Suprapubic skin (tissue), 4 donors: ENCODE measurements at places on chromosomes 6 and 20.

DNA sequence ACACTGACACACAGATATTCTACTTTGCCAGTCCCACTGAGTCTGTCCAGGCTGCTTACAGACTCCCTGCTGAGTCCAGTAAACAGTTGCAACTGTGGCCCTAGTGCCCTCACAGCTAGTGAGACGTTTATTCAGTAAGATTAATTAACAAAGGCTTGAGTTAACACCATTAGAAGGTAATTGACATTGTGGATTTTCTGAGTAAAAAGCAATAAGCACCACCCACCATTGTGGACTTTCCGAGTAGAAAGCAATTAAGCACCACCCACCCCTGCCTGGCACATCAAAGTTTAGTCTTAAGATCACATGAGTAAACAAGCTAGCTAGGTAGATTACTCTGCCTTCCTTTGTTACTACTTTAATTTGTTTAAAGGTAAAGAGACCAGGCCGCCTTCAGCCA, 408.6 kb upstream of the IMPG1 start:
- no peak for DNase-seq
- H3K4me3 ChIP-seq, result no peak overlapping the region
- H3K4me1 ChIP-seq, result no peaks in the 10 kb centered on the region
- H3K27me3 ChIP-seq, result no peaks in the 10 kb centered on the region

DNA sequence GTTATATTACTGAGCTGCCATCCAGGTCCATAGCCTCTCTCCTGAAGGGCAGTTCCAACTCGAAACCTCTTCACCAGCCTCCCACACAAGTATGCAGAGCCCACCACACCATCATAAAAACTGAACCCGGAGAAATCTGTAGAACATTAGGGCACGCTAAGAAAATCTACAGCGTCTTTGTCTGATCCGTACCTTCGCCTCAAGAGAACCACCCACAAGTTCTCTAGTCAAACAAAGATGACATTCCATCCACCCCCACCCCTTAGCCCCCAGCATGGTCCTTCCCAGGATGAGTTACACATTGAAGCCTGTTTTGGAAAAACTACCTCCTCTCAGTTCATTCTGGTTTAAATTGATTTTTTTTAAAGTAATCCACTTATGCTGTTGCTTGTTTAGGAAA, 219.7 kb downstream of the ZMYND8 start:
- H3K4me1 ChIP-seq, result no peaks in the 10 kb centered on the region
- DNase-seq, result no peak
- no peaks in the 10 kb centered on the region for H3K36me3 ChIP-seq
- no peak overlapping the region for H3K27ac ChIP-seq
- no peaks in the 10 kb centered on the region for H3K27me3 ChIP-seq

GRCh38 chr6:158353883-158354877, 41.9 kb downstream of the TULP4 start:
- H3K27ac ChIP-seq, result no peak overlapping the region
- H3K27me3 ChIP-seq, result no peaks in the 10 kb centered on the region
- peaks cover 5% of the 10 kb centered on the region for H3K4me1 ChIP-seq
- H3K4me3 ChIP-seq, result no peak overlapping the region
- DNase-seq, result no peak

DNA sequence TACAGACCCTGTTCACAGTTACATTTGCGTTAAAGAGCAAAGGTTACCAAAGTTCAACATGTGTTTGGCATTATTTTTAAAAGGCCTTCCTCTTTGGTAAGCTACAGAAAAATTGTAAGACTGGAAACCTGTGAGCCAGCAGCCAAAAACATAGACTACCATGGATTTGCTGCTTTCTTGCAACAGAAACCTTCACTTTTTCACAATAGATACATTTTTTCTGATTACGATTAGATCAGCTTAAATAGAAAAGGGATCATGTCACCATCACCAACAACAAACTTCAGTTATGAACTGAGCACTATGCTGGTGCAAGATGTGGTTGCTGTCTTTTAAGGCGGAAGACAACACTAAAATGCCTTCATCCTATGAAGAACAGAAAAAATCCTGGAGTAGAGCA, 112.3 kb upstream of the MARCKS start:
- no peaks in the 10 kb centered on the region for H3K4me1 ChIP-seq
- no peaks in the 10 kb centered on the region for H3K27me3 ChIP-seq
- no peak overlapping the region for H3K27ac ChIP-seq

- H3K27me3 ChIP-seq, result no peaks in the 10 kb centered on the region
- peaks cover 15% of the 10 kb centered on the region for H3K4me1 ChIP-seq
- no peak for DNase-seq
- H3K4me3 ChIP-seq, result no peak overlapping the region
- no peaks in the 10 kb centered on the region for H3K36me3 ChIP-seq
- no peak overlapping the region for H3K27ac ChIP-seq
These were observed 144.6 kb upstream of the TMEM170B start for GRCh38 chr6:11392778-11393507.
